ENCODE measurements at places on chromosomes 4 and X. TPM values are rescaled to one million over a fixed set of nuclear protein-coding genes. Genes with fewer than 3 reads are reported as not detected.

The EVC gene
- 15.7 TPM for polyA plus RNA-seq

The MTTP gene
- polyA plus RNA-seq: 0.43 TPM

The IL2 gene
- polyA plus RNA-seq: not detected

The SPP1 gene
- 33.7 TPM for polyA plus RNA-seq

The BBS12 gene
- polyA plus RNA-seq: 5.4 TPM

The TMEM271 gene
- not detected for polyA plus RNA-seq

The WNK3 gene
- polyA plus RNA-seq: 3.3 TPM

The SCRG1 gene
- 4.3 TPM for polyA plus RNA-seq

The MSX1 gene
- polyA plus RNA-seq: 2.6 TPM

The TREX2 gene
- 0.40 TPM for polyA plus RNA-seq

The IDUA gene
- 11.7 TPM for polyA plus RNA-seq

DNA sequence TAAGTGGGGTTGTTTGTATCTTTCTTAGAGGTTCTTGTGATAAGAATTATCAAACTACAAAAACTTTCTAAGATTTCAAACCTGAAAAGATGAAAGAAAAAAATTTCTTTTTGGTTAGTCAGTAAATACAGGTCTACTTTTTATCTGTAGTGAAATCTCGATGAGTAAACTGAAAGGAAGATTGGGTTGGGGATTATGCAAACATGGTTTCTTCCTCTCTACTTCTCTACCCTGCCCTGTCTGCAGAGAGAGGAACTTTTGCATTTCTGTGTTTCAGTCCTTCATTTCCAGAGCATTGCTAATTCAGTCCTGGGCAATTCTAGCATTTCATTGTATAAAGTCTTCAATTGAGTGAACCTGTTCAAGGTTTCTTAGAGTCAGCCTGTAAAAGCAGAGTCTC lies 51.6 kb upstream of the IL2 start:
- no peak for DNase-seq

GRCh38 chrX:15384304-15384703 lies at the start of gene VEGFD:
Gene VEGFD, minus strand, starts transcription at chrX:15384413. Its CDS starts 467 bp downstream, at chrX:15383946.
- DNase-seq: no peak

GRCh38 chrX:8067754-8068462 lies 103.2 kb downstream of the VCX2 start:
- DNase-seq: no peak

- no peak for DNase-seq
Observed at GRCh38 chr4:59058543-59058942, 1948.4 kb upstream of the IGFBP7 start.

DNA sequence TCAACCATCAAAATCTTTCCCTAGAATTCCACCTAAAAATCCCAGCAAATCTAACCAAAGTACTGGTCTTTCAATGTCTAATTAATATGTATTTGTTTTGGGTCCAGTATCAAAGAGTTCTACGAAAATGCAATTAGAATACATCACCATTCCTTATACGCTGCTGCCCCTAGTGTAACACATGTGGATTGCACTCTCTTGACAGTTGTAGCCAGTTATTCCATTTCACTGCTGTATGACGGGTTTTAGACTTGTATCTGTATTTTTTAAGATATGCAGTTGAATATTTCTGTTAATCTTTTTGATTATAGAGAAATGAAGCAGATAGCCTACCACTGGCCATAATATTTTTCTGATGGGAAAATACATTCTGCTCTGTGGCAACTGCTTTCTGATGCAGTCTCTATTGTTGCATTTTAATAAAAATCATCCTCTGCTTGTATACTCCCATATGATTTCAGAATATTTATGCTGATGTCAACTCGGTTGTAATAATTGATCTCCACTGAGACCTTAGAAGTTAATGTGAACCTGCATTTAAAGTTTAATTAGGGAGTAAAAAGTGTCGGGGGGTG lies 17.1 kb upstream of the PAGE2B start:
- DNase-seq: peak; percentile 31

- DNase-seq: no peak
Observed at GRCh38 chr4:140213116-140213515, 59.1 kb upstream of the MAML3 start.

DNA sequence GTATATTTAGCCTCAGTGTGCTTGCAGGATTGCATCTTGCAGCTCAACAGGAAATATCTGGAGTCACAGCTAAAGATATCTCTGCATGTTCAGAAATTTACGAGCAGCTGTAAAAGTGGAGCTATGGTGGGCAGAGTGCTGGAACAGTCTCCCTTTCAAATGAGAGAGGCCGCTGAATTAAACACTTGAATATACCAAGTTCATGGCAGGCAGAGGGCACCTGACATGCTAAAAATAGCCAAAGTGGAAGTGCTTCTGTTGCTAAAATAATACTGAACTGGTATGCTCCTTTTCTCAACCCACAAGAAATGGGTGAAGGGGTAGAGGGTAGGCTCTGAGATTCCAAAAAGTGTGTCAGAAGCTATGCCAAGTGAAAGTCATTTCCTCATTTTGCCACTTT lies 98.1 kb downstream of the MGST2 start:
- no peak for DNase-seq

DNA sequence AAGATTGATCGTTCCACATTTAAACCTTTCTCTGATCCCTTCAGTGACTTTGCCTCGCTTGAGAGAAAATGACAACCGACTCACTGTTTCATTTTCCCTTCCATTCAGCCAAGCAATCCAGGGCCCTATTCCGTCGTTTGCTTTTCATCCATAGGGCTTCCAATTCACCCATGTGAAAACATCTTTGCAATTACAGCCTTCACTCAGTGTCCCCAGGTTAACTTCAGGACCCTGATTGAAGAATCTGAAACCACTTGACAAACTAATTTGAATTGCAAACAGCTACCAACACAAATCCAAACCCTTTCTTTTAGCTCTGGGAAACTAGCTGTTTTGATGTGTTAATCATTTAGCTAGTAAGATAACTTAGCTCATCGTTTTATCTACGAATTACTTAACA lies 120.2 kb upstream of the FAM9C start:
- DNase-seq: no peak

GRCh38 chr4:96149894-96150293 lies 310.0 kb downstream of the PDHA2 start:
- no peak for DNase-seq

GRCh38 chr4:158020176-158020575 lies 152.6 kb downstream of the GASK1B start:
- DNase-seq: peak; percentile 78

GRCh38 chr4:11424000-11424399 lies 4.7 kb downstream of the HS3ST1 start:
- peak; percentile 34 for DNase-seq

DNA sequence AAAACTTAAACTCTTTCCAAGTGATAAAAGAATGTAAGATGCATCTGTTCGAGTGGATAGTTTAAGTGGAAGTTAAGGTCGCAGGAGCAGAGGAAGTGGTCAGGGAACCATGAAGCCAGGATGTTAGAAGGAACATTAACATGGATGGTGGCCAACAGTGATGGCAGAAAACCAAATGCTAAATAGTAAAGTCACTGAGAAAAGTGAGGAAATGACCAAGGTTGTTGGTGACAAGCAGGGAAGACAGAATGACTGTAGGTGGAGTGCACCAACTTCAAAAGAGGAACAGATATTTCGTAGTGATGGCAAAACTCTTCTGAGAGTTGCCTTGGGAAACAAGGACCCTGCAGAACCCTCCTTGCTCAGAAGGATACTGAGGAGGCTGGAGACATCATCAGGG lies 226.2 kb downstream of the PALLD start:
- DNase-seq: no peak

- peak; percentile 39 for DNase-seq
Observed at GRCh38 chrX:905848-906566, 275.4 kb downstream of the SHOX start.

DNA sequence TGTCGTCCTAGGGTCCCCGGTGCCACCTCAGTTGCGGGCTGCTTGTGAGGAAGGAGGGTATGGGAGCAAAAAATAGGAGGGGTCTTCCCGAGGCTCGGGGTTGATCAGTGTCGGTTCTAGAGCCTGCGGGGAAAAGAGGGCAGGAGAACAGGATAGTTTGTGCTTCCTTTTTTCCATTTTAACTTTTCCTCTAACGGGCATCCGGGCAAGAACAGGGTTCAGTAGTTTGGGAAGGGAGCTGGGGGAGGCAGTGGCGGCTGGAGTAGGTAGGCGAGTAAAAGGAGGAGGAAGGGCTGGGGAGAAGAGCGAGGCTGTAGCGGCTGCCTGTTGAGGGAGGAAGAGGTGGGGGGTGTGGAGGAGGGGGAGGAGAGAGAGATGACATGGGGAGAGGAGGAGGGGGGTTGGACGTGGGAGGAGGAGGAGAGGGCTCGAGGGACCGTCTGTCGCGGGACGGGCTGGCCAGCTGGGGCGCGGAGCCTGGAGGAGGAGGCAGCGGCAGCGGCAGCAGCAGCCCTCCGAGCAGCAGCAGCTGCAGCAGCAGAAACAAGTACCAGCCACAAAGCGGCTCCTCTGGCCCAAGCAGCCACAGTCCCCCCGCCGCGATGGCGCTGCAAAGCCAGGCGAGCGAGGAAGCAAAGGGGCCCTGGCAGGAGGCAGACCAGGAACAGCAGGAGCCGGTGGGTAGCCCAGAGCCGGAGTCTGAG lies at the start of gene SLC16A2:
Gene SLC16A2, plus strand, starts transcription at position 458 of the 704 bp plus-strand sequence. Its CDS starts 145 bp downstream, at position 603.
- peak; percentile 80 for DNase-seq

DNA sequence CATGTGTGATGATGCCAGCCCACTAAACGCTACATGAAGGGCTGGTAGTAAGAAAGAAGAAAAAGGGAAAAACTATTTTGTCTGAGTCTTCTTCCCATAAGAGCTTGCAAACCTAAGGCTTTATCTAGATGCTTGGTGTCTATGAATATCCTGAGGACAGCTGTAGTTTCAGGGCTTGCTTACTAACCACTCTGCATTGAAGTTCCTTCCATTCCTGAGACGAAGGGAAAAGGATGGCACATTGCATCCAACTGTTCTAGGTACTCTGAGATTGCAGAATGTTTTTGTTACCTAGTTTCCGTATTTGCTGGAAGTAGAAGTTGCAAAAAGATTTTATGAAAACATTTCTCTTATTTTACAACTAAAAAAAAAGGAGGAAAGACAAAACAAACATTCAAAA lies 544.6 kb downstream of the IL15 start:
- no peak for DNase-seq

GRCh38 chr4:23937173-23937572 lies 47.3 kb upstream of the PPARGC1A start:
- no peak for DNase-seq

- DNase-seq: no peak
Observed at GRCh38 chr4:6506616-6507140, 34.3 kb upstream of the PPP2R2C start.

- DNase-seq: no peak
Observed at GRCh38 chr4:128458816-128459215, 171.2 kb upstream of the PGRMC2 start.

GRCh38 chrX:150362599-150363481 lies at the start of gene MAMLD1:
Gene MAMLD1, plus strand, starts transcription at chrX:150363317. Its CDS starts 82,200 bp downstream, at chrX:150445517.
- DNase-seq: peak; percentile 77

DNA sequence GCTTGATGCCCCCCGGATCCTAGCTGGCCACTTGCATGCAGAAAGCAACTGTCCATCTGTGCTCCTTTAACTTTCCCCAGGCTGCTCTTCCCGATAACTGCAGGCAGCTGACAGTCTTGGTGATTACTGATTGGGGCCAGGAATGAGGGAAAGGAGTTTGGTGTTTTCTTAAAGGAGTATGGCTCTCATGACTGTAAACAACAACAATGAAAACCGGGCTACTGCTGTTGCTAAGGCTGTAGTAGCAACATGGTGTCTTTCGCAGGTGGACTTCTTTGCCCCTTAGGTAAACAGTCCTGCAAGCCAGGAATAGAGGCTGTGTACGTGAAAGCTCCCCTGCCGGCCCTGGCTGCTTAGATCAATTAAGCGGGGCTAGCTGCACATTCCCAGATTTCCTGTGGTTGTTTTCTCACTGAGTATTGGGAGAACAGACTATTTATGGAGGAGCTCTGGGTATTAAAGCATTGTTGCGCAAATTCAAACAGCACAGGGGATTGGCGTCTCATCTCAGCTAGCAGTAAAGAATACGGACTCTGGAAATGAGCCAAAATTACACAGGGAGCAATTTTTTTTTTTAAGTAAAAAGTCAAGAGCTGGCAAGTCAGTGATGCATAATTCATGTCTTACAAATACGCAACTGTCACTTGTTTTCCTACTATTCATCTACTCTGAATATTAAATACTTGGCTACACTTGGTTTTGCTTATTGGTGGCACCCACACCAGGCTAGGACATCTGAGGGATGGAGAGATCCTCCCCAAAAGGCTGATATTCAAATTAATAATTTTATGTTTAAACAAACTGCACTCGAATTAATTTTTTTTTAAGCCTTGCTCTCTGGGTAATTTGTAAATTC lies 61.6 kb upstream of the NAP1L5 start:
- DNase-seq: peak; percentile 64

DNA sequence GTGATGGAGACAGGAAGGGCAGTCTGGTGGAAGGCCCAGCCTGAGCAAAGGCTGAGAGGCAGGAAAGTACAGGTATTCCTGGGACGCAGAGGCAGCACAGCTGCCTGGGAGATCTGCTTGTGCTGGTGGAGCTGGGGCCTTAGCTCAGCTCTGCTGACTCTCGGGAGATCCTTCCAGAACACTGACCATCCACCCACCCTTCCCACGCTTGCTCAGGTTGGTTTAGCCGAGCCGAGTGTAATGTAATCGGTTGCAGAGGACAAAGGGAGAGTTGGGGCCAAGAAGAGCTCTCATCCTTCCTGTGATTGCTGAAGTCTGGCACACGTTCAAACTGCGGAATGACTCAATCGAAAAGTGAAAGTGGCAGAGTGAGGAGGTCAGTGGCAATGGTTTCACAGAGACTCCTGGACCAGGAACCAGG lies 43.1 kb upstream of the GPR78 start:
- DNase-seq: peak; percentile 27

DNA sequence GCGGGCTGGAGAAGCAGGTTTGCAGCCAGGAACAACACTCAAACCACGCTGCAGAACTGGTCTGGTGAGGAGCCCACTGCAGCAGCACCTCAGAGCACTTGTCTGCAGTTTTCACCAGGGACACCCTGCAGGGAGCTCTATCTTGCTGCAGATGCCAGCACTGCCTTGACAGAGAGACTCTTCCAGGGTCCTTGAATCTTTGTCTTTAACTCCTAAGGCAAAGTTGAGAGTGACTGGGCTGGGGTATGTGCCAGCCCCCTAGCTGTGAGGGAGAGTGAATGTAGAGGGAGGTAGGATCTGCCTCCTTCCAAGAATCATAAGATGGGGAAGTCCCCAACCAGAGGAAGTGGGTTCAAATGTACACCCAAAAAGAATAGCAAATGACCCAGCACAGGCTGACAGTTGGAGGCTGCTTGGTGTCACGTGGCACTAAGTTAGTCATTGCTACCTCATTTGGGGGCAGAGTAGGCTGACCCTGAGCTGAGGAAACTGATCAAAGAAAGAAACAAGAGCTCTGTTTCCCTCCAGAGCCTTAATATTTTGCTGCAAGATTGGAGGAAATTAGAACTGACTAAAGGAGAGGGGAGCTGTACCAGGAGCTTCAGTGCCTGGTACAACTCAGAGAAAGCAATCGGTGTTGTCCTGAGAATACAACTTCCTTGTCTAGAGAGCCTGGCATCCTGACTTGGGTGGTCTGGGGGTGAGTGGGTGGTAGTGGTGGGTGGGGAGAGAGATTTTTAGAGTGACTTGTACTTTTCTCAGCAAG lies 28.2 kb upstream of the HUWE1 start:
- DNase-seq: no peak

GRCh38 chrX:11759172-11759460 lies 1.1 kb downstream of the MSL3 start:
- DNase-seq: no peak

Measured in muscle of arm (tissue), 14 donors.